ENCODE measurements at places on chromosomes 4 and X.

- H3K4me1 ChIP-seq: no peaks in the 10 kb centered on the region
- no peak overlapping the region for H3K4me3 ChIP-seq
- DNase-seq: no peak
- H3K36me3 ChIP-seq: no peaks in the 10 kb centered on the region
- H3K27ac ChIP-seq: no peak overlapping the region
Measured at GRCh38 chr4:171809854-171810253, 3.4 kb upstream of the GALNTL6 start.

- no peak overlapping the region for H3K27ac ChIP-seq
- H3K36me3 ChIP-seq: no peaks in the 10 kb centered on the region
- no peaks in the 10 kb centered on the region for H3K27me3 ChIP-seq
- DNase-seq: no peak
- no peak overlapping the region for H3K4me3 ChIP-seq
Measured at GRCh38 chrX:31832263-31832662, 760.4 kb upstream of the FTHL17 start.

DNA sequence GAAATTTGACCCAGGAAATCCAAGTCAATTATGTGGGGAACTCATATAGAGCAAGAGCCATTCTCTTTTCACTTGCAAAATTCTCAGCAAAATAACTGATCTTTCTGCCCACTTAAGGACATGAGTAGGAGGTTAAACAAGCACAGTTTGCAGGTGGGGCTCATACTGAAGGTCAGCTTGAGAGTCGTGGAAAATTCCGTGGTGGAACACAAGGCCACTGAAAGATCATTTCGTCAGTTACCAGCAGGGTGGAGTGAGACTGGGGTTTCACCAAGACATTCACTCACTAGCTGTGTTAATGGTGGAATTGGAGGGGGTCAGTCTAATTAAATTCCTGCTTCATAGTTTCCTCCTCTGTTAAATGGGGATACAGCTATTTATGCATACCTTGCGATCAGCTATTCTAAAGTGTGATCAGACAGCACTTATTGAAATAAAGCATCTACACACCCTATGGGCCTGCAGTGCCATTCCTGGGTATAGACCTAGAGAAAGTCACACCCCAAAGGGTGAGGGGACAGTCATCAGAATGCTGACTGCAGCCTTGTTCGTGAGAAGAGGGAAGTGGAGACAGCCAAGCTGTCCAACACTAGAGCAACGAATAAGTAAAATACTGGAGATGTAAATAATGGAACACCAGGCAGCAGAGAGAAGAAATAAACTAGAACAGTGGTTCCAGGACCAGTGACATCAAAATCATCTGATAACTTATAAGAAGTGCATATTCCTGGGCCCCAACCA lies 42.7 kb upstream of the CLNK start:
- H3K27me3 ChIP-seq: no peaks in the 10 kb centered on the region
- DNase-seq: no peak
- no peaks in the 10 kb centered on the region for H3K36me3 ChIP-seq
- no peak overlapping the region for H3K4me3 ChIP-seq

GRCh38 chrX:39675619-39676018 lies 422.1 kb downstream of the BCOR start:
- H3K4me1 ChIP-seq: no peaks in the 10 kb centered on the region
- H3K27me3 ChIP-seq: no peaks in the 10 kb centered on the region
- no peak overlapping the region for H3K27ac ChIP-seq
- H3K4me3 ChIP-seq: no peak overlapping the region
- H3K36me3 ChIP-seq: no peaks in the 10 kb centered on the region

DNA sequence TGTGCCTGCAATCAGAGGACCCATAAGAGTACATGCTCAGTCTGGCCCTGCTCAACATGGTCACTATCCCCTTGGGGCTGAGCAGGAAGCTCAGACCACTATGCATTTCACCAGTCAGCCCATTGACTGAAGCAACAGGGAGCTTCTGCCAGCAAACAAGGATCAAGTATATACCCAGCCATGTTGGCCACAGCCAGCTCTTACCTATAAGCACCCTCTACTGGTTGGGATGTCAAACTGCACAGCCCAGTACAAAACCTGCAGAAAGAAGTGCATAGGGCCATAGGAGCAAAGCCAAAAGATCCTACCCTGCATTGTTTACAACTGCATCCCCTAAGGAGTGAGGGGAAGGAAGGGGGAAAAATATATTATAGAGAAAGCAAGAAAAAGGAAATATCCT lies 214.4 kb upstream of the CPEB2 start:
- H3K36me3 ChIP-seq: no peaks in the 10 kb centered on the region
- no peak overlapping the region for H3K27ac ChIP-seq
- H3K4me3 ChIP-seq: no peak overlapping the region
